ENCODE measurements at places on chromosomes 11 and 22.

GRCh38 chr11:63660972-63661371 is 10.2 kb downstream of the ATL3 start:
- no peak for DNase-seq

DNA sequence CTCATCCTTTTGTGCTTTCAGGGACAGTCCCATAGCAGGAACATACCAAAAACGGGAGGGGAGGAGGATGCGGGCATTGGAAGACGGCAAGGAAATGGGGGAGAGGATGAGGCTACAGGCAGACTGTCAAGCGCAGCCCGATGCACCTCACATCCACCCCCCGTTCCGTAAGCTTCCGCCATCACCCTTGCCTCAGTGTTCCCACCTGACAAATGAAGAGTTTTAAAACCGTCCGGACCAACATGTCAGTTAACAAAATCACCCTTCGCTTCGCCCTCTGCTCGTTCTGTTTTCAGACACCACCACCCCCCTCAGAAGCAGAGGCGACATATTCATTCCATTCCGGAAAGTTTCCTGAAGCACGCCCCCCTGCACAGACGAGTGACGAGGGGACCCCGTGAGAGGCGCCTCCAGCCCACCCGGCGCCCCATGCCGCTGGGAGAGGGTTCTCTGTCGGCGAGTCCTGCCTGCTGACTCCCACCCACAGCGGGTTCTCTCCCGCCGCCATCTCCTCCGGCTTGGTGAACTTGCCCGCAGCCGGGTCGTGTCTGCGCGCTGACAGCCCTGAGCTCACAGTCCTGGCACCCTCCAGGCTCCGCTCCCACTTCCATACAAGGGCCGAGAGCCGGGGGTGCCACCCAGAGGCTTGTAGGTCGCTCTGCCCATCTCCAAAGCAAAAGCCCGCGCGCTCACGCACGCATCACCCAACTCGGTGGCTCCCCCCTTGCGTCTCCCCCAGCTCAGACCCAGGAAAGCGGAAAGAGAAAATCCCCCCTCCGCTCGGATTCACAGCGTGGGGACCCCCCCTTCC is 1.5 kb downstream of the IGSF9B start:
- DNase-seq = peak; percentile 59

- no peak for DNase-seq
Measured at GRCh38 chr11:42890773-42891172, 421.0 kb upstream of the API5 start.

- peak; percentile 49 for DNase-seq
Measured at GRCh38 chr11:84384731-84385130, 1098.6 kb upstream of the CCDC90B start.

GRCh38 chr11:46918083-46918787 is at the start of gene LRP4:
LRP4 (minus strand) TSS chr11:46918550; CDS start chr11:46918379, 171 bp downstream.
- peak; percentile 12 for DNase-seq

- DNase-seq = no peak
Measured at GRCh38 chr11:15815246-15816195, 540.8 kb downstream of the SOX6 start.

- no peak for DNase-seq
Measured at GRCh38 chr22:50425179-50425916, 49.5 kb downstream of the SBF1 start.

DNA sequence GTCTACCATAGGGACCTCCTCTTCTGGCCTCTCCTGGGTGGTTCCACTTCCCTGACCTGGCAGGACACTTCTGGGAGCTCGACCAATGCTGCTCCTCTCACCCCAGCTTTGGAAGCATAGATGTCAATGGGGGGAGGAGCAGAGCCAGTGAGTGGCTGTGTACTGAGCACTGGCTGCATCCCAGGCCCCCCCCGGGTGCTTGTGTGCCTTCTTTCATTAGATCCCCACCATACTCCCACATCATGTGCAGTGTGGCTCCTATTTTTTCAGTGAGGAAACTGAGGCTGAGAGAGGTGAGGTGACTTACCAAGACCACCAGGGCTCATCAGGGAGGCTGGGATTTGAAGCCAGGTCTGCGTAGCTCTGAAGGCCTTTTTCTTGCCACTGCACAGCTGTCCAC is 44.3 kb downstream of the LRRC32 start:
- DNase-seq = no peak

DNA sequence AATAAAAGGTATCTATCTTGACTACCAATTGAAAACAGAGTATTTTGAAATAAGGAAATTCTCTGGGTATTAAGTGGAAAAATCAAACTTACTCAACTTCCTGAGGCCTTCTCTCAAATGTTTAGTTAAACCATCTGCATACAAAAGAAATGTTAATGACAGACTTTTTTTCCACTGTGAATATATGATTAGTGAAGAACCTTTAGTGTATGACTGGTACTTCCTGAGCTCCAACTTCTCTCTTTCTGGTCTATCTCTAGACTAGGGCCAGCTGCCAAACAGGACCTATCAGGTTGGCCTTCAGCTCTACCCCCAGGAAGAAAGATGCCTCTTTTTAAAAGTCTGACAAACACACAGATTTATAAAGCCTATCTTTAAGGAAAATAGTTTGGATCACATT is 68.8 kb upstream of the SCUBE2 start:
- DNase-seq = no peak

GRCh38 chr22:17911887-17912286 is 112.5 kb downstream of the MICAL3 start:
- no peak for DNase-seq

GRCh38 chr22:24391836-24392217 is 35.6 kb upstream of the ADORA2A start:
- DNase-seq = no peak

GRCh38 chr11:71293961-71294782 is 41.8 kb upstream of the SHANK2 start:
- DNase-seq = no peak
